ENCODE measurements at places on chromosomes 12 and 14. TPM values are rescaled to one million over a fixed set of nuclear protein-coding genes. Genes with fewer than 3 reads are reported as not detected.
A peak's percentile ranks its signal among the peaks of the same experiment; 100 is the strongest.

The FBLN5 gene
- 0.16 TPM for polyA plus RNA-seq

DNA sequence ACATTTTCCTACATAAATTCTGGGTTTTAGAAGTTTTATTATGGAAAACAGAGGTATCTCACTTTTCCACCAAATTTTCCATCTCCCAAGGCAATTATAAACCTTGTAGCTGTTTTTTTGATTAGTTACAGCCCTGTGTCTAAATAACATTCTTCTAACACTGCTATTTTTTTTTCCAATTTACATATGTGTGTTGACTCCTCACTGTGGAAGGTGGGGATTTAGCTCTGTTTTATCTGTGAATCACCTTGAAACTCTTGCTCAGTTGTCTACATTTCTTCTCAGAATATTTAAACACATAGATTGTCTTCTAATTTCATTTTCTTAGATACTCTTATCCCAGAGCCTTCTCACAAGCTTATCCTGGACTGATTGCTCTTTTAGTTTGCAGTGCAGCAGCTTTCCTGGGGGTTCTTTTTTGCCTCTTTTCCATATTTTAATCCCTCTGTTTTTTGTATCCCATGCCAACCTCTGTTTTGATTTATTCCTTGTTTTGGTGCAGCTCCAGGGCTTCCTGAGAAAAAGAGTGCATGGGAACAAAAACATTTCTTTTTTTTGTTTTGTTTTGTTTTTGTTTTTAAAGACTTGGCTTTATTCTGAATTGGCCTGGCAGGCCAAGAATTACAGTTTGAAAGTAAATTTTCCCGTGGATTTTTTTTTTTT lies 36.7 kb downstream of the TBC1D15 start:
- H3K36me3 ChIP-seq: peaks cover 32% of the 10 kb centered on the region
- H3K4me3 ChIP-seq: no peak overlapping the region
- no peaks in the 10 kb centered on the region for H3K4me1 ChIP-seq
- no peak for DNase-seq
- peak overlapping the region; percentile 7 for H3K27ac ChIP-seq

GRCh38 chr12:79826267-79827128 lies 108.4 kb downstream of the PPP1R12A start:
- H3K27ac ChIP-seq: no peak overlapping the region
- H3K27me3 ChIP-seq: no peaks in the 10 kb centered on the region
- no peaks in the 10 kb centered on the region for H3K4me1 ChIP-seq
- H3K4me3 ChIP-seq: no peak overlapping the region

DNA sequence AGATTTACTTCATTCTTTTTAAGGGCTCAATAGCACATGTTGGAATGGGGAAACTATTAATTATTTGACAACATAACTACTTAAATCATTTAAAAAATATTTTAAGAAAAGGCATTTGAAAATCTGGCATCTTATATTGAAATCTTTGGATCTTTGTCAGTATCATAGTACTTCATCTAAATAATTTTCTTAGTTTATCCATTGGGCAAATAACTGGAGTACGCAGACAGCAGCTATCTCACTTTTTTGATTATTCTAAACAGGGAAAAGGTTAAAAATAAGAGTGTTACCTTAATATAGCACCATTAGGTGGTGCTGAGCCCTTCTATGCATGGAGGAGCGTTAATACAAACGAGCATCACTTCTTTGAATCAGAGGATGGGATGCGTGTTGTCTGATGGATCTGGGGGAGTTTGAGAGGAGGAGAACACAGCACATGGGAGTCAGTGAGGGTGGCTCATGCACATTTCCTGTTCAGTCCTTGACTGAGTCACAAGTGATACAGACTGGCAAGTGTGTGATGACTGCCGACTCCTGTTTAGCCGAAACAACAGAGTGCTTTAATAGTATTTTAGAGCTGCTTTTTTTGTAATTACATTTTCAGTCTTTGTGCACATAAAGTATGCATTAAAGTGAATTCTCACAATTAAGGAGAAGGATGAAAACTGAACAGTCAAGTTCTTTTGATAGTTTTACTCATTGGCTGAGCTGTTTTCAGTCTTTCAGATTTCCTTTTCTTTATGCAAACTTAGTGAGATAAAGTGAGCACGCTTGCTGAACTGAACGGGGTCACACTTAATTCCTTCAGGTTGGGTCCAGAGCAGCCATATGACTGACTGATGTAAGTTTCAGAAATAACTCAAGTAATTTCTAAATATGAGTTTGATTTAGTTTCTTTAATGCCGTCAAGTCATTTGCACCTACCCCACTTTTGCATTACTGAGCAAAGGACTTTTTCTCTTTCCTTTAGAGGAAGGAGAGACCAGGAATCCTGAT lies 92.7 kb downstream of the DIP2B start:
- H3K36me3 ChIP-seq: no peaks in the 10 kb centered on the region
- H3K27me3 ChIP-seq: no peaks in the 10 kb centered on the region
- DNase-seq: peak; percentile 43
- no peak overlapping the region for H3K27ac ChIP-seq
- H3K4me3 ChIP-seq: no peak overlapping the region

GRCh38 chr12:66152732-66153131 lies 17.1 kb downstream of the TMBIM4 start:
- peaks cover 40% of the 10 kb centered on the region for H3K4me1 ChIP-seq
- DNase-seq: no peak
- peaks cover 44% of the 10 kb centered on the region for H3K36me3 ChIP-seq
- no peaks in the 10 kb centered on the region for H3K27me3 ChIP-seq

All from CD14-positive monocyte (primary cell).